ENCODE measurements at places on chromosomes 5 and 9. TPM values are rescaled to one million over a fixed set of nuclear protein-coding genes. Genes with fewer than 3 reads are reported as not detected.

GRCh38 chr5:137837491-137838394 is 29.9 kb upstream of the MYOT start:
- no peak for DNase-seq

- no peak for DNase-seq
Measured at GRCh38 chr5:59893429-59894227, at the start of gene PDE4D. TSS of gene PDE4D (minus strand) at chr5:59893726.

- no peak for DNase-seq
Measured at GRCh38 chr5:174045470-174046025, at the start of gene NSG2. TSS of gene NSG2 (plus strand) at chr5:174045706. CDS start at chr5:174046756, 1,050 bp downstream.

DNA sequence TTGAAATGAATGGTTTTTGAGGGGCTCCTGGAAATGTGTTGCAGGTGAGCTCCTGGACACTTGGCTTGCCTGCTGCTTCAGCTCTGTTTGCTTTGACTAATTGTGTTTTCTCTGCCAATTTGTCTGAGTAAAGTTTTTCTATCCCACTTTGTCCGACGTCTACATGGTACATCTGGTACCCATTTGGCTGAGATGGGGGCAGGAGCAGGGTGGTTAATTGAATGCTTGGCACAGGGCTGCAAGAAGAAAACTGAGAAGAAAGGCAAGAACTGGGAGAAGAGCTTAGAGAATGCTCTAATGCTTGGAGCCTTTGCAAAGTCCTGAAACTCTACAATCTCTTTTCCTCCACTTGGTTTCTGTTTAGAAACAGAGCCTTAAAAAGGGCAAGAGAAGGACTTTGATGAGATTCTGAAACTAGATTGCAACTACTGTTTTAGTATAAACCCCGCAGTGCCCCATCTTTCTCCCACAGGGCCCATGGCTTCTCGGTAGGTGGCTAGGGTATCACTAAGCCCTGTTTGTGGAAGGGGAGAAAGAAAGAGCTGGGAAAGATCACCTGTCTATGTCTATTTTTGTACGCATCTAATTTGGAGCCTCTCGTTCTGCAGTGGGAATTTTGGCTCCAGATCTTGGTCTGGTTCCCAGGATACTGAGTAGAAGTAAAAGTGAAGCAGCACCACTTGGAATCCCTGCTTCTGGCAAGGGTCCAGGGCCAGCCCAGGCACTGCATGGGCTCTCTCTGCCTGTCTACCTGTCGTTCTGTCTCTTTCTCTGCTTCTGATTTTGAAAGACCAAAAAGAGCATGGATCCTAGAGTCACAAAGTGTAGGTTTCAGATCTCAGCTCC is 214.4 kb downstream of the SEMA6A start:
- DNase-seq, result no peak

GRCh38 chr9:129761293-129761900 is 8.6 kb upstream of the PTGES start:
- DNase-seq, result no peak

GRCh38 chr5:42751044-42751443 is 5.6 kb upstream of the CCDC152 start:
- no peak for DNase-seq

Gene SET
- total RNA-seq, result 939 TPM

DNA sequence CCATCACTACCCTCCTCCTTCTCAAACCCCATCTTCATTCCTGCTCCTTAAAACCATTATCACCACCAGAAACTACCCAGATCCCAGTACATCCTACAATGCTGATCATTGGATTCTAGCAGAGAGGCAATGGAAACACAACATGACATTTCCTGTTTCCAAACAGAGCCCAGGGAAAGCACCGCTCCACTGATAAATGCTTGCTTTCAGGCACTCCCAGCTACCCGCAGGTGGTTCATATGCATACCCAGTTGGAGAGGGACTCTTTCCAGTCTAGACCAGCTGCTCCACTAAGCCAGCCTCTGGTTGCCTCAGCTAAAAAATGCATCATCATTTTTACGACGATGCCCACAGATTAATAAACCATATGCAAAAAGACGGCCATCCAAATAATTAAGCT is 39.2 kb upstream of the ACO1 start:
- no peak for DNase-seq

Gene PLEKHG4B
- total RNA-seq, result not detected

DNA sequence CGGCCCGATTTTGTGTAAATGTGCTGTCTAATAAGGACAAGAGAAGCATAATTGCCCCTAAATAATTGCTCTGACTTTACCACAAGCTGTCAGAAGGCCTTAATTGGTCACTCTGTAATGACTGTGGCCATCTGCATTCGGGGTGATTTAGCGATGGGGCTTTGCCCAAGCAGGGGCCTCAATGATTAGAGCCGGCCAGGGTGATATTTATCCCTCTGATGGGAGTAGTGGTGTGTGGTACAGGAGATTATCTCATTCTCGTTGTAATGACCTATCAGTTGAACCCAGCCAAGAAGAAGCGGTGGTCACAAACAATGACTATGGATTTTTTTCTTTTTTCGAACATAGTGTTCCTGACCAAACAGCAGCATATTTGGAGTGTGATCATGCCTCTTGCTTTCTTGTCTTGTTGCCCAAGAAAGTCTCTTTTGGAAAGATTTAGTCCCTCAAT is 72.0 kb upstream of the SAP30L start:
- no peak for DNase-seq

DNA sequence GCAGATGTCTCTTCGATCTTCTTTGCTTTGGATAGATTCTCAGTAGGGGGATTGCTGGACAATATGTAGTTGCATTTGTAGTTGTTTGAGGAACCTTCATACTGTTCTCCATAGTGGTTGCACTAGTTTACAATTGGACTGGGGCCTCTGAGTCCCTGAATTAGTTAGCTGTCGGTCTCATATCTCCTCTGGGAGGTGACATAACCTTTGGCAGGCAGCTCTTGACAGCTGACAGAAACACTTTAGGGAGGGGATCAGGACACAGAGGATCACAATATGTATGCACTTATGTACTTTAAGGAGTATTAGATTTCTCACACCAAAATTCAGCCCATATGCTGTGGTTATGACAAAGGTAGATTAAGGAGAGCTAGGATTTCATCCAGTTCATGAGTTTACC is 1279.9 kb upstream of the DMAC1 start:
- DNase-seq, result no peak

- DNase-seq, result no peak
Measured at GRCh38 chr9:112615584-112616266, 102.2 kb downstream of the INIP start.

GRCh38 chr9:21357479-21358460 is 7.1 kb upstream of the IFNA6 start:
- DNase-seq, result peak; percentile 48

- DNase-seq, result no peak
Measured at GRCh38 chr9:100525563-100525962, 52.3 kb upstream of the CAVIN4 start.

GRCh38 chr5:175096469-175097165 is 347.4 kb downstream of the DRD1 start:
- DNase-seq, result no peak

GRCh38 chr5:76685704-76686103 is 30.2 kb upstream of the F2R start:
- no peak for DNase-seq

DNA sequence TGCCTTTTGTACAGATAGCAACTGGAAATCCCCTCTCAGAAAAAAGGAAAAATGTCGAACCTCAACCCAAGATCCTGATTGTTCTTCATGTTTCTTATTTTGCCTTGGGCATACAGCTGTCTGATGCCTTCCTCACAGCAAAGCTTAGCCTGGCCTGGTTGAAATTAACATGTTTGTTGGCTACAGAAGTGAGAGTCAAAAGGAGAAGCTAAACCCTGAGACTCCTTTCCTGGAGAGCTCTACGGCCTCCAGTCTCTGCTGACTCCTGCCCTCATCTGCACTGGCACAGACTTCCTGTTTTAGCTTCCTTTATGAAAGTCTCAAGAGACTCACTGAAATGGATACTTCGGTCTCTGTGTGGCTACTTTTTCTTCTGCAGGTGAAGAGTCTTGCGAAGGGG is 186.7 kb downstream of the PARP8 start:
- DNase-seq, result no peak

DNA sequence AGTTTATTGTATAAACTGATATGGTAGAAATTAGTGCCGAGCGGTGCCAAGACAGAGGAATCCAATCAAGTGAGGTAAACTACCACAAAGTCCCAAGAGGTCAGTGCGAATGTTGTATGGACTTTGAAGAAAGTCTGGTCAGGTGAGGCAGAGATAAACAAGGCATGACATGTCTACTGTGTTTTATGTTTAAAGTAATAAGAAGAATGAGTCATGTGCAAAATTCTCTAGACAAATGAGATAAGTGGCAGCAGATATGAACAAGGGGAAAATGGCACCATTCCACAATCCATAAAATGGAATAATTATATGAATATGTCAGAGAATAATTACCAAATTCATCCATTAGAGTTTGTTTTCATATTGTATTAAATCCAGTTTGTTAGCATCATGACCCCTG is 364.1 kb upstream of the CCNH start:
- no peak for DNase-seq

Gene OSMR
- not detected for total RNA-seq

DNA sequence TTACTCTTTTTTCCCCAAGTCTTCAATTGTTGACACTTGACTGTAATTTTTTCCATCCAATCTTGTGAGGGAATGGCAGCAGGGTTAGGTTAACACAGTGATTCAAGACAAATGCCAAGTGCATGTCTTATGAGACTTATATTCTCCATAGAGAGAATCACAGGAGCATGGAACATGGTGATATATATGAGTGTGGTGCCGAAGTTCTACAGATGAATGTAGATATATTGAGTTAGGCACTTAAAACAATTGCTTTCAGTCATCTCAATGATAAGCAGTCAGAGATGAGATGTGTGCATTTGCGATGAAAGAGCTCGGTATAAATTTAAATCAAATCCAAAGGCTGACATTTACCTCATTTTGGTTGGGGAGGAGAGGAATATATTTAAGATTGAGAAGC is 211.2 kb downstream of the CDH10 start:
- no peak for DNase-seq

- DNase-seq, result no peak
Measured at GRCh38 chr5:151595411-151595826, 4.3 kb upstream of the FAT2 start.

- DNase-seq, result no peak
Measured at GRCh38 chr5:157570531-157571200, 4.9 kb downstream of the ADAM19 start.

DNA sequence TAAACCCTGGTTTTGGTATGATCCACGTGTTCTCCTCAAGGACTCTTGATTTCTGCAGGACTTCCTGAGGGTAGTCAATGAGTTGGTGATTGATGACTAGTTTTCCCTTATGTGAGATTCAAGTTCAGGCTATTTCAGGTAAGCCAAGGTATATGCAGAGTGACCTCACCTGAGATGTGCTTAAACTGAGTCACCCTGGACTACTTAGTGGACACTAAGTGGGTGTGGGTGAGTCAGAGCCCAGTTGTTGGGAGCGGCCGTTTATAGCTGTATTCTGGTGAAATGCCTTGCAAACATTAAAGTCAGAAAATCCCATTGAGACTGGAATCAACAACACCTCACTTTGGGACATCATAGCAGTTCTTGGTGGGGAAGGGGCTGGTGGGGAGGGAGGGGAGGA is 62.9 kb downstream of the SLC28A3 start:
- DNase-seq, result no peak

GRCh38 chr5:54621048-54621447 is 103.5 kb downstream of the SNX18 start:
- DNase-seq, result no peak

DNA sequence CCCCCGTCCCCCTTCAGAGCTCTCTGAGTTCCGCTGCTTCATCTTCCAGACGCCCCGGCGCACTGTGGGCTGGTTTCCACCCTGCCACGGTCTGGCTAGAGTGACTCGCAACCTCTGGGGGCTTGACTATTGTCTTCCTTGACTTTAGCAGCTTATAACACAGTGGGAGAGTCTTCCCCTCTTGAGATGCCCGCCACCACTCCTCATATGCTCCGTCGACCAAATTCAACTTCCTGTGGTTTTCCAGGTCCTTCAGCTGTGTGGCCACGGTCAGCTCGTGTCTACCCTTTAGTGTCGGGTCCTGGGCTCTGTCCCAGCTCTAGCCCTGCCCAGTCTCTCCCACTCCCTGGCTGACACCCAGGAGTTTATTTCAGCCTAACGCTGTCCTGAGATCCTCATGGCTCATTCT is 28.2 kb upstream of the NCS1 start:
- no peak for DNase-seq

Gene IL7R
- total RNA-seq, result 272 TPM

DNA sequence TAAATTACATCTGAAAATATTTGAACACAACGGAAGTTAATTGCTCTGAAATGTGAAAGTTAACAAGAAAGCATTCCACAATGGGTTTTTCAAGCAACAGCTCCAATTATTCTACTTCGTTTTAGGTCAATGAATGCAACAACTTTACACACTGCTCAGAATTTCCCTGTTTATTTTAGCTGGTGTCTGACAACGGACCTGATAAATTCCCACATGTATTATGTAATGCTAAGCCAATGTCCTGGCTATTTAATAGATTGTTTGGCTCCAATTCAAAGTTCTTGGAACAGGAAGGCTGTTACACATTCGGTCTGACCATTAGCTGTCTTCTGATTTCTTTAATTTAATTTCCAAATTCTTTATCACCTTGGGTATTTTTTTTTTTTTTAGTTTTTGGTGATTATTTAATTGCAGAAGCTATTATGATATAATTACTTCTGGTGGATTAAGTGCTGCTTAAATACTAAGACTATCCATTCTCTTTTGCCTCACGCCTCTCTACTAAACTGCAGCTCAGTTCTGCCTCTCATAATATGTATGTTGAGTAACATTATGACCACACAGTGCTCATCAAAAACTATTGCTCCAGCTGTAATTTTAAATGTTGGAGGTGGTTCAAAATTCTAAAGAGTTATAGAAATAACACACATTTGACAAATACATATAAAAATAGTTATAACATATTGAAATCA is 57.9 kb downstream of the MEF2C start:
- DNase-seq, result no peak

- DNase-seq, result no peak
Measured at GRCh38 chr5:180394031-180394636, 41.0 kb upstream of the GFPT2 start.

DNA sequence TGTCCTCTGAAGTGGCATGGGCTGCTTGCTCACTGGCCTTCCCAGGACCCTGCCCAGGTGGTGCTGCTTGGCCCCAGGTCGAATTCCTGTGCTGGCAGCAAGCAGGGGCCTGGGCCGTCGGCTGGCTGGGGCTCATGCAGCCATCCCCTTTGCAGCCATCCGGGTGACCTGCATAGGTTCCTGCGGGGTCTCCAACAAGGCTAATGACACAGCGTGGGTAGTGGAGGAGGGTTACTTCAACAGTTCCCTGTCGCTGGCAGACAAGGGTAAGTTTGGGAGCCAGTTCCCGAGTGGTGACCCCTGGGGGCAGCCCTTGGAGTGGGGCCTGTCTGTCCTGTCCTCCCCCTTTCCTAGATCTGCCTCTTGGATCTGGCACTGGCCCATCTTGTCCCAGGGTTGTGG is 6.1 kb upstream of the EHMT1 start:
- no peak for DNase-seq

Gene GARIN3
- 0.29 TPM for total RNA-seq

Gene CCDC171
- 2.3 TPM for total RNA-seq

- no peak for DNase-seq
Measured at GRCh38 chr5:14270209-14270702, 127.1 kb downstream of the TRIO start.

GRCh38 chr9:97462159-97462558 is 39.3 kb upstream of the TMOD1 start:
- no peak for DNase-seq

GRCh38 chr9:114500697-114501292 is 4.5 kb downstream of the WHRN start:
- no peak for DNase-seq
